ENCODE measurements at places on chromosomes 3 and 15.

GRCh38 chr15:78420220-78420619 is 17.8 kb upstream of the IREB2 start:
- no peak overlapping the region for H3K27ac ChIP-seq
- no peaks in the 10 kb centered on the region for H3K4me1 ChIP-seq
- no peaks in the 10 kb centered on the region for H3K36me3 ChIP-seq
- H3K4me3 ChIP-seq = no peak overlapping the region

GRCh38 chr15:74275957-74276356 is 39.8 kb downstream of the CCDC33 start:
- peaks cover 1% of the 10 kb centered on the region for H3K4me1 ChIP-seq
- H3K27ac ChIP-seq = no peak overlapping the region
- peaks cover 65% of the 10 kb centered on the region for H3K27me3 ChIP-seq
- DNase-seq = no peak
- H3K4me3 ChIP-seq = no peak overlapping the region
- no peaks in the 10 kb centered on the region for H3K36me3 ChIP-seq

- no peaks in the 10 kb centered on the region for H3K4me1 ChIP-seq
- no peak overlapping the region for H3K27ac ChIP-seq
- H3K27me3 ChIP-seq = peaks cover 81% of the 10 kb centered on the region
Observed at GRCh38 chr15:101349047-101349951, 54.3 kb upstream of the SNRPA1 start.

DNA sequence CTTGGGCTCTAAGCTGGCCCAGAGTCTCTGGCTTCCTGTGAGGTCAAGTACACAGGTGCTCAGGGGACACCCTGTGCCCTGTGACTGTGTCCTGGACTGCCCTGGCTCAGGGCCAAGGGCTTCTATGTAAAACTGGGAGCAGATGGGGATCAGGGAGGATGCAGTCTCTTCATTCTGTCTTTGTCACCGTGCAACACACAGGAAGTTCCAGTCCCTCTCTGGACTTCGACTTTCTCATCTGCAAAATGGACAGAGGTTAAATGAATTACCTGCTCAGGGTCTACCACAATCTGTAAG is 61.9 kb upstream of the TLE3 start:
- no peak overlapping the region for H3K27ac ChIP-seq
- H3K27me3 ChIP-seq = peaks cover 66% of the 10 kb centered on the region
- no peak for DNase-seq
- H3K4me1 ChIP-seq = peaks cover 1% of the 10 kb centered on the region

GRCh38 chr3:38564631-38565338 is 68.6 kb downstream of the EXOG start:
- peaks cover 24% of the 10 kb centered on the region for H3K27me3 ChIP-seq
- H3K4me3 ChIP-seq = no peak overlapping the region
- no peak overlapping the region for H3K27ac ChIP-seq
- no peaks in the 10 kb centered on the region for H3K36me3 ChIP-seq
- no peaks in the 10 kb centered on the region for H3K4me1 ChIP-seq
